ENCODE measurements at places on chromosomes 12 and 14. TPM values are rescaled to one million over a fixed set of nuclear protein-coding genes. Genes with fewer than 3 reads are reported as not detected.
A peak's percentile ranks its signal among the peaks of the same experiment; 100 is the strongest.

The SERPINA1 gene
- total RNA-seq: 0.23 TPM

The LRRK2 gene
- total RNA-seq: 0.65 TPM

The CCDC177 gene
- not detected for total RNA-seq

The ACACB gene
- total RNA-seq: 6.0 TPM

The OTOGL gene
- 1.2 TPM for total RNA-seq

The CIDEB gene
- total RNA-seq: 7.5 TPM

The TEAD4 gene
- total RNA-seq: 24.7 TPM

The MYO1H gene
- not detected for total RNA-seq

The BAG5 gene
- 35.4 TPM for total RNA-seq

GRCh38 chr12:31031951-31032335 lies 41.7 kb upstream of the DDX11 start:
- DNase-seq: no peak

DNA sequence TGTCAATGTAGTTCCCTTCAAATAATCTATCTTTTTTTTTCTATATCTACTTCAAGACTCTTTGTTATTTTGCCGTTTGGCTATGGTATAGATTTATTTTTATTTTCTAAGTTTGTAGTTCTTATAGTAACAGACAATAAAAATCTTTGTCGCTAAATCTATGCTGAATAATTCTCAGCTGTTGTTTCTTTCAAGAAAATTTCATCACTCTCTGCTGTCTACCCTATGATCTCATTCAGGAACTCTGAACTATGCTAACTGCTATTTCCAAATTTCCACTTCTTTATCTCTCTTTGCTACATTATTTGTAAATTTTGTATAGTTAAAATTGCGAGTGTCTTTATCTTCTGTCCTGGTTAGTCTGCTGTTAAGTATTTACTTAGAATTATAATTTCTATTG lies 353.6 kb downstream of the LRFN5 start:
- no peak for DNase-seq

GRCh38 chr14:92134456-92134855 lies 12.7 kb downstream of the CPSF2 start:
- no peak for DNase-seq

GRCh38 chr12:104226672-104227071 lies 11.1 kb downstream of the TXNRD1 start:
- DNase-seq: peak; percentile 48

DNA sequence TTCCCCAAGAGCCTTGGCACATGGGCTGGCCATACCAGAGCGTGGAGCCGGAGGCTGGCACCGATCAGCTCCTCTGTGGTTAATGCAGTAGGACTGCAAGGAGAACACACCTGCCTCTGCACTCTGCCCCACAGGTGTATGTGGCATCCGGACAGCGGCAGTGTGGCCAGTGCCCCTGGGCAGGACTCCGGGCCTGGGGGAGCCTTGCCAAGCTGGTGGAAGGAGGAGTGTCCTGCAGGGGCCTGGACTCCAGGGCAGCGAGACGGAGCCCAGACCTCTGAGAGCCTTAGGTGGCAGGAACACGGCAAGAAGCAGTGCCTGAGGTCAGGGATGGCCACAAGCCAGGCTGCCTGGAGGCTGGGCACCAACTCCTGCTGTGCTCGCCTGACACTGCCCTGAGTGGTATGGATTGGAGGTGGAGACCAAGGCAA lies 5.3 kb upstream of the BEGAIN start:
- DNase-seq: no peak

All from dermis blood vessel endothelial cell (primary cell).